Transverse colon (tissue), 4 donors: ENCODE measurements at places on chromosomes 6 and 20.

- no peak for DNase-seq
Observed at GRCh38 chr6:121608270-121608669, 172.8 kb downstream of the GJA1 start.

GRCh38 chr20:32621891-32622584, 36.9 kb upstream of the NOL4L start:
- no peak for DNase-seq

GRCh38 chr6:27601668-27602254, 128.9 kb upstream of the ZNF184 start:
- DNase-seq, result no peak

DNA sequence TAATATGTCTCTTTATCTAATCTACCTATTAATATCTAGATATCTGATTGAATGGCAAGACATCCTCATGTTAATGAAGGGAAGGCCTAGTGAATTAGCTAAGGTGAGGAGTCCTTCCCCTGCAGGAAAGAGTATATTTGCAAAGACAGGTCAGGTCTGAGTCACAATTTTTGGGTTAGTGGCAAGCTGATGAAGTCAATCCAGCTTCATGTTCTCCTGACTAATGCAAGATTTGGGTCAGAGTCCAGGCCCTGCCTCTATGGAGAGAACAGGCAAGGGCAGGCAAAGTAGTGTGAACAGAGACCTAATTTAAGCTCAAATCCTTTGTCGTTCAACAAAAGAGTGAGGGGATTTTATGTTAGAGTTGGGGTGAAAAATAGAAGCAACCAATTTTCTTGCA, 496.7 kb downstream of the BMP2 start:
- DNase-seq, result no peak

DNA sequence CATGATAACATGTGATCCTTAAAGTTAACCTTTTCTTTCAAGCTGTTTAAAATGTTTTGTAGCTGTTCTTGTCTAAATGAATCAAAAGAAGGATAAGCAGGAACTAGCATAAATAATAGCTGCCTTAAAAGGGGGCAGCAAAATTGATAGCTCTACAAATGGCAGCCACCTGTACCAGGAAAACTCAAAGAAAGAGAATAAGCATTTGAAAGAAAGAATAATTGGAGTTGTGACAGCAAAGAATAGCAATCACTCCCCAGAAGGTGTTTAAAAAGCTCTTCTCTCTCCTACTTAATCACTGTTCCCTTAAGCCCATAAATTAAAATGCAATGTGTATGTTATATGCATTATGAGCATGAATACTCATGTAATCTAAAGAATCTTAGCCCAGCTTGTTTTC, 114.6 kb downstream of the SIM1 start:
- DNase-seq, result no peak

- DNase-seq, result no peak
Observed at GRCh38 chr6:159985296-159985945, 16.5 kb downstream of the IGF2R start.

- no peak for DNase-seq
Observed at GRCh38 chr6:145842693-145843546, 28.3 kb upstream of the FBXO30 start.

DNA sequence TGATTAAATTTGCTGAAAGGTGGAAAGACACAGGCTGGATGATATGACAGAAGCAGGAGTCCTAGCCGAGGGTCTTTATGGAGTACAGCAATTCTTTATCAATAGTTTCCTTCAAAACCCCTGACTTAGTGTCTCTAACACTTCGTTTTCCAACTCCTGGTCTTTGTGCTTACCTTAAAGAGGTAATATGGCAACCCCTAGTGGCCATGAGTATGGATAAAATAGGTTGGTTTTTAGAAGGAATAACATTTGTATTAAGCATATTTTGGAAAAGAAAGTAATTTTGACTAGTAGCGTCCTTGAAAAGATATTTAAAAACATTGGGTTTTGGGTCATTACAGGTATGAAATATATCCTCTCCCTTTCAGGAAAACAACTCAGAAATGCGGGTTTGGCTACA, 51.9 kb downstream of the VGLL2 start:
- DNase-seq, result no peak

GRCh38 chr6:10901770-10902169, 14.9 kb downstream of the SYCP2L start:
- no peak for DNase-seq

DNA sequence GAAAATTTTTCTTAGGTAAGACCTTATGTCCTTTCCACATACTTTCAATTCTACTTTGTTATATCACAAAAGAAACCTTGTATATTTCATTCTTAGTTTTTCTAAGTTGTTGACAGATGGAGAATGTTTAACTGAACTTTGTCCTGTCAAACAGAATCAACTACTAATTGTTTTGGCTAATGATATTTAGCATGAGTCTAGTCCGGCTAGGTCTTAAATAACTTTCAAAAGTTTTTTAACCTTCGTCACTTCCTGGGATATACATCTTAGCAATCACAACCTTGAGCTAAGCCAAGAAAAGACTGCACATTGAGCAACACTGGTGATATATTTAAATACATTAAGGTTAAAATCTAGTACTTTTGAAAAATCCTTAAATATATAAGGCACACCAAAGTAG, 62.9 kb upstream of the RUNX2 start:
- DNase-seq, result no peak
